Left kidney (tissue), 8 donors: ENCODE measurements at places on chromosomes 4 and X. TPM values are rescaled to one million over a fixed set of nuclear protein-coding genes. Genes with fewer than 3 reads are reported as not detected.

Gene BEX1
- polyA plus RNA-seq = 60.3 TPM

- DNase-seq = peak; percentile 78
Measured at GRCh38 chr4:124111922-124112321, 600.6 kb downstream of the ANKRD50 start.

Gene GPR82
- 0.25 TPM for polyA plus RNA-seq

GRCh38 chrX:88886908-88887307 lies 139.9 kb downstream of the CPXCR1 start:
- no peak for DNase-seq

DNA sequence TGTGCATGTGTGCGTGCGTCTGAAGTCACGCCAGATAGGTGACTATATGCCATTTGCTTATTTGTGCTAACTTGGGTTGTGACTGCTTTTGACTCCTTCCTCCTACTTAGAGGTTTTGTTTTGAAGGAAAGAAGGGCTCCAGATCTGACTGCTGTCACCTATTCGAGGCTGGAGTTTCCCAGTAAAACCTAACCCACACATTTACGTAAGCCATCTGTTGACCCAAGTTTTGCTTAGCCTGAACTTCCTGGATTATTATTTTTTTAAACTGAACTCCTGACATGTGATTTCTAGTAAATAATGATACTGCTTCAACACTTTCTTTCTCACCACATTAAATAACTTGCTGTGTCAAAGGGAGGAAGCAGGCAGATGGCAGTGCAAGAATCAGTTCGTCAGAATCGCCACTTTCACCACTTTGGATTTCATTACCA lies 41.5 kb downstream of the DTHD1 start:
- DNase-seq = no peak

Gene SH2D1A
- 0.22 TPM for polyA plus RNA-seq

Gene TMEM31
- polyA plus RNA-seq = 1.8 TPM

Gene MAGEA4
- not detected for polyA plus RNA-seq

DNA sequence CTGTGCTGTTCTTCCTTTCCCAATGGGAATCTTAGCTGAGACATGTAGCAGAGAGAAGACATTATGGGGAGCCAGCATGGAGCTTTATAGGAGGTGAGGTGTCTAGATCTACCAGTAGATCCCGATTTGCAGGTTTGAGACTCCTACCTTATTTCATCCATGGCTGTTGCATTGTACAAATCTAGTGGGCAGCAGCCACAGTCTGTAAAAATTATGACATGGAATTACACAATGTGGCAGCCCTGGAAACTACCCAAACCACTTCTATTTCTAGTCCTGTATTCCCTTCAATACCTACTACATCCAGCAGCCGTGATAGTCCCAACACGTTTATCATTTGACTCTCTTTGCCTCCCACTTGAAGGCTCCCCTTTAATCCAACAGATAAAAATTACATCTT lies 8.1 kb downstream of the ATP7A start:
- no peak for DNase-seq
